ENCODE measurements at places on chromosomes 1 and 21.

- DNase-seq = no peak
Measured at GRCh38 chr1:156468693-156469345, 31.8 kb downstream of the MEF2D start.

DNA sequence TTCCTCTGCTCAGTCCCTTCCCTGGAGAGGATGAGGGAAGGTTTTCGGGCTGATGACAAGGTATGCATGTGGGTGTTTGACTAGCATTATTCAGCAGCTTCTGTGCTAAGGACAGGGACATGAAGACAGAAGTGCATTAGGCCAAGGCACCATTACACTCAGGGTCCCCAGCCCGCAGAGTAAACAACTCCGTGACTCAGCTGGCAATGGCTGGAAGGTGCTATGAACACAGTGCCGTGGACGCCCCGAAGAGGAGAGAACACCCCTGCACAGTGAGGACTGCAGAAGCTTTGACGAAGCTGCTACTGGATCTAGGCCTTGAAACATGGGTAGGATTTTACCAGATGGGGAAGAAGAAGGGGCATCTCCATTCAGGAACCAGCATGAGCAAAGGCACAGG is 13.7 kb upstream of the EPS8L3 start:
- DNase-seq = no peak

- DNase-seq = no peak
Measured at GRCh38 chr1:24417681-24418080, 2.1 kb downstream of the NIPAL3 start.

- DNase-seq = no peak
Measured at GRCh38 chr1:184524248-184524647, 137.4 kb downstream of the C1orf21 start.

DNA sequence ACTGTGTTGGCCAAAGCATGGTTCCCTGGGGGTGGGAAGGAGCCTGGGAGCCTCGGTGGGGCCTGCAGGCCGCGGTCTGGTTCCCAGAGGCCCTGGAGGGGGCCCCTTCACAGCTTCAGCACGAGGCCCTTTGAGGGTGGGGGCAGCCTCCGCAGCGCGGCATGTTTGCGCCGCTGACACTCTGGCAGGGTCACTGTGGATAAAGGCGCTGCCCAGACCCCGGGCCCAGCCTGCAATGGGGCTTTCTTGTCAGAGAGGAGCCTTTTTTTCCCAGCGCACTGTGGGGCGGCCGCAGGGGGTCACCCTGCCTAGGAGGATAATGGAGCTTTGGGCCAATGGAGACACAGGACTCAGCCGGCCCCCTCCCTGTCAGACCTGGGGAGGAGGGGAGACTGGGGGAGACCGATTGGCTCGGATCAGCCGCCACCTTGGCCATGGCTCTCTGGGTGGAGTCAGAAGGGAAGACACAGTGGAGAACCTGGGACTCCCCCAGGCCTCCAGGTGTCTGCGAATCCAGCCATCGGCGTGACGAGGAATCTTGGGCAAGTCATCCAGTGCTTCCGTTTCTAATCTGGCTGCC is 26.0 kb downstream of the EPHB2 start:
- DNase-seq = no peak

GRCh38 chr1:89433421-89433820 is 69.6 kb downstream of the GBP6 start:
- DNase-seq = no peak

GRCh38 chr1:81231729-81232038 is 569.0 kb upstream of the ADGRL2 start:
- DNase-seq = no peak

DNA sequence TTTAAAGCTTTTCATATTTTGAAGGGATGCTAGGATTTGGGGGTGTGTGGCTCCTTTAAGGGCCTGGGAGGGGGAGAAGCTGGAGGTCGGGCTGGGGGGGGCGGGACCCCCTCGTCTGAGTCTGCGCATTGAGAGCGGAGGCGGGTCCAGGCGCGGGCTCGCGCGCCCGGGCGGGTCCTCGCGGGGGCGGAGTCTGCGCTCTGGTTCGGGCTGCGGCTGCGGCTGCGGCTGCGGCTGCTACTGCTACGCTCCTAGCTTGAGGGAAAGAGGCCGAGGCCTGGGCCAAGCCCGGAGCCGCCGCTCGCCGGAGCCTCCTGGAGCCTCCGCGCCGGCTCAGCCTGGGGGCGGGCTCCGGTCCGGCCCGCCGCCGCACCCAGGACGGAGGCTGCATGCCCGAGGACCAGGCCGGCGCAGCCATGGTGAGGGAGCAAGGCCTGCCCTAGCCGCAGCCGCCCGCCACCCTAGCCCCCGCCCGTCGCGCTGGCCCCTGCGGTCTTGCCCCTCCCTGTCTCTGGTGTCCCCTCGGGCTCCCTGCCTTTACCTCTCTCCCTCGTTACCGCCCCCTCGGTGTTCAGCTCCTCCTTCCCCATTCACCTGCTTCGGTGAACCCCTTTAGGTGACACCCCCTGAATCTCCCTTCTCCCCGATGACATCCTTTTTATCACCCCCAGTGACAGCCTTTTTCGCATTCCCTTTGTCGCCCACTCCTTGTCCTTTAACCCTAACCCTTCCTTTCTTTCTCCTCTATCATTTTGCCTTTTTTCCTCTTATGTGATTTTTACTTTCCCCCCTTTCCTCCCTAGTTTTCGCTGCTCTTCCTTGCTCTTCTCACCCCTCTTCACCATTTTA is at the start of gene ZYG11B:
TSS of gene ZYG11B (plus strand) at position 189 of the 849 bp plus-strand sequence. CDS start at position 390, 201 bp downstream.
- peak; percentile 88 for DNase-seq

DNA sequence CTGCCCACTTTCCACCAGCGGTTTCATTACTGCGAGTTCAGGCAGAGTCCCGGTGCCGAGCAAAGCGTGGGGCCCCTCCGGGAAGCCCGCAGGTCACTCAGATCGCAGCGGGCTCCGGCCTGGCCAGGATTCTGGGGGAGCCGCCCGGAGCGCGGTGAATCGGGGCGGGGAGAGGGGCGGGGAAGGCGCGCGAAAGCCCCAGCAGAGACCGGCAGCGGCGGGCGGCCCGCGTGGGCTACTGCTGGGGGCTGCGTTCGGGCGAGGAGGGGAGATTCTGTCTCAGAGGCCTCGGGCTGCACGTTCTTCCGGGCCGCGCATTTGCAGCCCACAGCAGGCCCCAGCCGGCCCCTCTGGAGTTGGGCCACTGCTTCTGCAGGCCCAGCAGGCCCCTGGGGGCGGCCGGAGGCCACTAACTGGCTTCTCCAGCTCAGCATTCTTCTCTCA is 64.7 kb downstream of the SCCPDH start:
- no peak for DNase-seq

DNA sequence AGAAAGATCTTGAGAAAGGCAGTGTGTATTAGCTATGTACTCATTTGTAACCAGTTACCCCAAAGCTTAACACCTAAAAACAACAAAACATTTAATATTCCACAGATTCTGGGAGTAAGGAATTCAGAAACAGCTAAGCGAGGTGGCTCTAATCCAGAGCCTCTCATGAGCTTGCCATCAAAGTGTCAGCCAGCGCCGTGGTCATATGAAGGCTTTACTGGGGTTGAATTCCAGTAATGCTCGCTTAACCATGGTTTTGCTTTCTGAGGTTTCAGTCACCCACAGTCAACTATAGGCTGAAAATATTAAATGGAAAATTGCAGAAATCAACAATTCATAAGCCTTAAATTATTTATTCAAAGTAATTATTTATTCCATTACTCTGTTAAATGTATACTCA is 101.8 kb downstream of the CLIC6 start:
- DNase-seq = no peak

DNA sequence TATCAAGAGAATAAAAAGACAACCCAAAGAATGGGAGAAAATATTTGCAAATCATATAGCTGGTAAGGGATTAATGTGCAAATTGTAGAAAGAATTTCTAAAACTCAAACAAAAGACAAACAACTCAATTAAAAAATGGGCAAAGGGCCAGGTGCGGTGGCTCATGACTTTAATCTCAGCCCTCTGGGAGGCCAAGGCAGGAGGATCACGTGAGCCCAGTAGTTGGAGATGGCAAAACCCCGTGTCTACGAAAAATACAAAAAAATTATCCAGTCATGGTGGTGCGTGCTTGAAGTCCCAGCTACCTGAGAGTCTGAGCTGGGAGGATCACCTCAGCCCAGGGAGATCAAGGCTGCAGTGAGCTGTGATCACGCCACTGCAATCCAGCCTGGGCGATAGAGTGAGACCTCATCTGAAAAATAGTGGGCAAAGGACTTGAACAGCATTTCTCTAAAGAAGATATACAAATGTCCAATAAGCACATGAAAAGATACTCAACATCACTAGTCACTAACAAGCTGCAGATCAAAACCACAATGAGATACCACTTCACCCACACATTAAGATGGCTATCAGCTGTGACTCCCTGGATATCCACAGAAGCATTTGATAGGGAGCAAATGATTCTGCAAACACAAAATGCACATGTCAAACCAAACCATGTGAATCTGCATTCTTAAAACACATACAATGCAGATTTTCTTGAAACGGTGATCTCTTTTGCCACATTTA is 20.9 kb downstream of the SLC30A1 start:
- DNase-seq = no peak

- no peak for DNase-seq
Measured at GRCh38 chr1:192700834-192701271, 64.9 kb downstream of the RGS13 start.

- DNase-seq = no peak
Measured at GRCh38 chr21:43312751-43313169, 114.2 kb downstream of the SIK1 start.
